ENCODE measurements at places on chromosomes 1 and 21.
A peak's percentile ranks its signal among the peaks of the same experiment; 100 is the strongest.

DNA sequence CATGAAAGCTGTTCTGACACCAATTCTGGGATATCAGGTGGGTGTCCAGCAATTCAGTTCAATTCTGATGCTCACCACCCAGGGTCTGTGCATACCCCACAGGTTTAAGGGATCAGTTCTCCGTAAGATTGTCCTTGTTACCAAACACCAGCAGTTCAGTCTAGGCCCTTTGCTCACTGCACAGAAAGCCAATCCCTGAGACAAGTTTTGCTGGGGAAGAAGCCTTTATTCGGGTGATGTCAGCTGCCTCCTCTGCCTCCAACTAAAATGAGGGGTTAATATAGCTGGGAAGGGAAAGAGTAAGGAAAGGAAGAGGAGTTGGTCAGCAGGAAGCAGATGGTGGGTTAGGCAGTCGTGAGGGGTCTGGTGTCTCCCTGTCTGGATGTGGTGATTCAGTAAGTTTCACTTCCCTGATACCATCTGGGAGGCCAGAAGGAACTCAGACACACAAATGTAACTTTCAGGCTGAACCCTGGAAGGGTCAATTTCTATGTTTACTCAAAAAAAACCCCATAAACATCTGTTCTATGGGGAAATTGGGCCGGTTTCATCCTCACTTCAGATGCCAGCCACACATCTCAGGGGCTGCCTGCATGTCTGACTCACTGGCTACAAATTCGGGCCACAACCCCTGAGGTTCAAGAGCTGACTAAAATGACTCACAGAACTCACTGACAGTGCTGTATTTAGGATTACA, 83.3 kb upstream of the PGBD5 start:
- no peak for DNase-seq

DNA sequence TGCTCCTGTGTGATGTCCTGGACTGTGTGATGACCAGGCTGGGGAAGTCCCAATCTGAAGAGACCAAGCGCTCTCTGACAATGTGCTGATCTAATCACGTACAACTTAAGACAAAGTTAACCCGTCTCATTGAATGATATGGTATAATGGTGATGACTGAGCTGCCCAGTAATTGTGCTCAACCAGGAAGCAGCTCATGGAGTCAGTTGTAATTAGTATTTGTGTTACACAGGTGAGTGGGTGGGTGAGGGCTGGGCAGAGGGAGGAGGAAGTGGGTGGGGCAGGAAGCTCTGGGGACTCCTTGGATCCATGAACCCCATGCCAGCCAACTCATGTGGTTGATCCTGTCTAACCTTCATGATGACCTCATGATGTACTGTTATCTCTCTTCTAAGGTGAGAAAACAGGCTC, 8.7 kb upstream of the ECE1 start:
- no peak for DNase-seq

DNA sequence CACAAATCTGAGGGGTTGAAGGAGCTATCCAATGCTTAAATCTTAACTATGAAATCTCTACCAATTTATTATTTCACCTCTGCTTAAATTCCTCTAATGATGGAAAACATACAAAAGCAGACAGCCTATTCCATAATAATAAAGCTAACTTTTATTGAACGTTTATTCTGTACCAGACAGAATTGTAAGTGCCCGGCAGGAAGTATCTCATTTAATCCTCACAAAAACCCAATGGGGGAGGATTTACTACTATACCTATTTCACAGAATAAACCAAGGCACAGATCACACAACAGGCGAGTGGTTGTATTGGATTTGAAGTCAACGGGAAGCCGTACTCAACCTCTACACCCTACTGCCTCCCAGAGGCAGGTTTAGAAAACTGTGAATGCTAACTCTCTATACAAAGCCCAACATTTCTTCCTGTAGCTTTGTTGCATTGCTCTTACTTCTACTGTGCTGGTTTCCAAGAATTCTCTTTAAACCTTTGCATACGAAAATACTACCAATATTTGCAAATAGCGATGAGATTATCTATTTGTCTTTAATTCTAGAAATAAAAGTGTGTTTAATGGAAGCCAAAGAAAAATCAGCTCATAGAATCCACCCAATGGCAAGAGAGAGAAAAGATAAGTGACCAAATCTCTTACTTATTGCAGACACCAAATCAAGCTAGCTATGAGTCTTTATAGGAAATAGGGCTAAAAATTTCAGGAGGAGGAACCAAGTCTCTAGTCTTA, 33.5 kb upstream of the C1orf53 start:
- no peak for DNase-seq

DNA sequence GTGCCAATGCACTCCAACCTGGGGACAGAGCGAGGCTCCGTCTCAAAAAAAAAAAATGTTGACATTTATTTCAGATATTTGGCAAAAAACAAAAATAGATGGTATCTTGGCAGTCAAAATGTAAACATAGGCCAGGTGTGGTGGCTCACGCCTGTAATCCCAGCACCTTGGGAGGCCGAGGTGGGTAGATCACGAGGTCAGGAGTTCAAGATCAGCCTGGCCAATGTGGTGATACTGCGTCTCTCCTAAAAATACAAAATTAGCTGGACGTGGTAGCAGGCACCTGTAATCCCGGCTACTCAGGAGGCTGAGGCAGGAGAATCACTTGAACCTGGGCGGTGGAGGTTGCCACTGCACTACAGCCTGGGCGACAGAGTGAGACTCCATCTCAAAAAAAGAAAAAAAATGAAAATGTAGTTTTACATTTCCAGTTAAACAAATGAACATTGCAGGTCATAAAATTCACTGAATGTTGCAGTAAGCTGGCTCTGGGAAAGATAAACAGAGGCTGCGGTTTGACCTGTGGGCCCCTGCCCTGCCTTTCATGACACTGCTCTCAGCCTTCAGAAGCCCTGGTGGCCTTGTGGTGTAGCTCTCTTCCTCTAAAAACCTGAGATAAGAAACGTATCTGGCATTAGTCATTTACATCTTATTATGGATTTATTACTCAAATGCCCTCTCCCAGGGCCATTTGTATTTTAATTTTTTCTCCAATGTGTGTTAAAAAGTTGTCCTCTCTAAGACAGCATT, 12.2 kb upstream of the SLC44A3 start:
- DNase-seq: no peak

DNA sequence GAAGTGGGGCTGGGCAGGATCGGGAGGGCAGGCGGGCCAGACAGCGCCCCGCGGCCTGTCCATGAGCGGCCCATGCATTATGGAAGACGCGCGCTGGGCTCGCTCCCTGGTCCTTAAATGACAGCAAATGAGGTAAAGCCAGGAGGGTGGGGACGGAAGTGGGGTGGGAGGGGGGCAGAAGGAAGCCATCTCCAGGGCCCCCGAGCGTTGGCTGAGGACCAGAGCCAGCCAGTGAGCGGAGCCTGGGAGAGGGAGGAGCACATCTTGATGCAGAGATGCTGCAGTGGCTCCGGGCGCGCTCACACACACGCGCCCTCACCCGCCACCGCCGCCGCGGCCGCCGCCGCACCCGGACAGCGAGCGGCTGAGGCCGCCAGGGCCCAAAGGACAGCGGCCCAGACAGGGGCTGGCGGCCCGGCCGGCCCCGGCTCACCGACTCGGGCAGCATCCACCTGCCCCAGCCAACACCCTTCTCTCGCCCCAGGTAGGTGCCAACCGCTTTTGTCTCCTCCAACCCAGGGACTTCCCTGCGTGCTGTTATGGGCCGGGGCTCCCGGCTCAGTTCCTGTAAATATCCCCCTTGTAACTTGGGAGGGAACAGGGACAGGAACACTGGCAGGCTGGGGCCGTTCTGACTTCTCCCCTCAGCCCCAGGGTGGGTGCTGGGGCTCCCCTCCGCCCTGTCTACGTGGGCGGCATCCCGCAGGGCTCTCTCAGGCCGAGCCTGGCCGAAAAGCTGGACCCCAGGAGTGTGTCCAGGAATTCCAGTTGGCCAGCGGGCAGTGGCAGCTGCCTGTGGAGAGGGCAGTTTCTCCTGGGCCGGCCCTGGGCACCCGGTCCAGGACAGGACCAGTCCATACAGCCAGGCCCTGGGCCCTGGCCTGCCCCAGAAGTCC, at the start of gene CNTN2:
Gene CNTN2, plus strand, starts transcription at position 302 of the 896 bp plus-strand sequence. CDS start 9,974 bp downstream, outside the sequence.
- DNase-seq: no peak

DNA sequence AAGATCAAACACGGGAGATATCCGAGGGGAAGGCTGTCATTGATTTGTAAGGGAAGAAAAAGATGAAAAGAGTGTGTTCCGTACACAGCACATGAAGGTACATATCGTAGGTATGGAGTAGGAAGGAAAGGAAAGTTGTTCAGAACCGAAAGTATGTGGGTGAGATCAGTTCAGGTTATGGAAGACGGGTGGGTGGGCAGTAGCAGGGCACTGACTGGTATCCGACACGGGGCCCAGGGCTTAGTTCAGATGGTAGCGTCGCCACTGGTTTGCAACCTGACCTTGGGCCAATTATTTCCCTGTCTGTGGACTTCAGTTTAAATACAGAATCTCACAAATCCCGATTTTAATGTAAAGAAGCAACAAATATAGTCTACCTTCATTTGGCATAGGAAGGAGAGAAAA, 27.8 kb upstream of the A3GALT2 start:
- DNase-seq: peak; percentile 37

DNA sequence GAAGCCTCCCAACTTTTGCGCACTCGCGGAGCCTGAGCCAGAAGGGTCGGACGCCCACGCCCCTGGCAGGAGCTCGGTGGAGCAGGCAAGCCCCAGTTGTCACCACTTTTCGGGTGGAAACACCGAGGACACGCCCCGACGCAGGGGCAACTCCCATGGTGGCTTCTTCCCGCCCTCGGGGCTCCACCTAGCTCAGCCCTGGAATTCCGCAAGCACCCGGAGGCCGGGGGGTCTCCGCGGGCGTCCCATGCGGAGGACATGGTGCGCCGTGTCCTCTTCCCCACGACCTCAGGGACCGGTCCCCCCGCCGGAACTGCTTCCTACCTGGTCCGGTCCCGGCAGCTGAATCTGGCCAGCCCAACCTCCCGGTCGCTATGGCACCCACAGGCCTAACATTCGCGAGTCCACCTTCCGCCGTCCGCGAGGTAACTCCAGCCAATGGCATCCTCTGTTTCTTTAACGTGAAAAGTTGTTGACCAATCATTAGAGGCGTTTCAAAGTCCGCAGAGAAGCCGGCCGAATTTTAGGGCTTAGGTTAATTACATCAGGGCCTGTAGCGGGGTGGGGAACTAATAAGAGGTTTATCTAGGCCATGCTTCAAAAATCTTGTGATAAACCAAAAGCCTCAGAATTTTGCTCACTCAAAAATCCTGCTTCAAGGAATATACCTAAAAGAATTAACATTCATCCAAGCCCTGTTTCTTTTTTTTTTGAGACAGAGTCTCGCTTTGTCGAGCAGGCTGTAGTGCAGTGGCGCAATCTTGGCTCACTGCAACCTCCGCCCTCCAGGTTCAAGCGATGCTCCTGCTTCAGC, at the start of gene STPG1:
Gene STPG1, minus strand, starts transcription at position 433 of the 814 bp plus-strand sequence. CDS start 12,394 bp downstream, outside the sequence.
- DNase-seq: peak; percentile 71

- no peak for DNase-seq
These were observed 37.0 kb upstream of the B3GALT5 start for GRCh38 chr21:39575775-39576174.

- DNase-seq: no peak
These were observed 78.2 kb upstream of the FGGY start for GRCh38 chr1:59218521-59219236.

Data from stimulated activated CD4-positive, alpha-beta T cell treated with anti-CD3 and anti-CD28 coated beads, TNF-alpha, amount 100 ng/mL, for 48 hours (primary cell).